Naive thymus-derived CD4-positive, alpha-beta T cell (primary cell): ENCODE measurements at places on chromosomes 4 and X.

DNA sequence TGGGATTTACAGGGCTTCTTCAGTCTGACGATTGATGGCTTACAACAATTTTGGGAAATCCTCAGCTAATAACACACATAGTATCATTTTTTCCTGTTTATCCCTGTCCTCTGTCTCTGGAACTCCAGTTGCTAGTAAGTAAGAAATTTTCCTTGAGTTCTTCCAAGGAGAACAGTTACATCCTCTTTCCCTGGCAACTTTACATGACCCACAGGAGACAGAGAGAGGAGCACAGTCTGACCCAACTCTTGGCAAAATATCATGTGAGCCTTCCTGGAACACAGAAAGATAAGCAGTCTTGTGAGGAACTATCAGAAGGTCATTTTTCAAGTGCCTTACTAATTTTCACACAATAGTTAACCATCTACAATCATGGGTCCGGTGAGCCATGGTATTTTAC lies 578.7 kb upstream of the PABPC4L start:
- no peak for DNase-seq

- no peak for DNase-seq
Observed at GRCh38 chrX:103776546-103776945, at the start of gene PLP1. TSS of gene PLP1 (plus strand) at chrX:103776840. CDS start at chrX:103776996, 156 bp downstream.

DNA sequence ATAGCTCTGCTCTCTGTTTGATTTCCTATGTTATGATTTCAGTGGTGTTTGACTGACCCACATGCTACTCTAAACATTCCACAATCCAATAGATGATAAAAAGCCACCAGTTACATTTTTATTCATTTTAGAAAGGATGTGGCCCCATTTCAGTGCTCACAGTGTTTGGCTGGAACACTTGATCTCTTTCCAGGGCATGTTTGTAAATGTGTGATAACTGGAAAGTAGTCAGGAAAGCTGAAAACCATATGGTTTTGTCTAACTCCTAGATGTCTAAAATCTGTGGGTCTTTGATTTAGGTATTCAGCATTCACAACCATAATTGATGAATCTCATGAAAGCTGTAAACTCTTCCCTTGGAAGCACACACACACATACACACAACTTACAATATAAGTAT lies 904.9 kb upstream of the AGA start:
- no peak for DNase-seq

DNA sequence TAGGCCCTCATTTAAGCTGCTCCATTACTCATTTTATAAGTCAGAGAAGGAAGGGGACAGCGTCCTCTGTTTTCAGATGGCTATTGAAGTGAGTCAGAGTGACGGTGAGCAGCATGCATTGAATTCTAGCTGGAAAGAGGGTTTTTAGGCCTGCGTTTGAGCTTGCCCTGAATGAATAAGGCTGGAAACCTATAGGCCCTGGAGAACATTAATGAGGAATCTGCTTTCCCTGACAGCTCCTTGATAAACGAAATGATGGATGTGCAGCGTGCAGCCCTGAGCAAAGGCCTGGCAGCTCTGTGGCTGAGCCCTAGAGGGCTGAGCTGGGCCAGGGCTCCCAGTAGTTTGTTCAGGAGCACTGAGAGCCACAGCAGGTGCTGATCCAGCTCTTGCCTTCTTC lies 33.4 kb downstream of the TBL1X start:
- no peak for DNase-seq

GRCh38 chr4:42122237-42122636 lies 30.2 kb downstream of the BEND4 start:
- DNase-seq = no peak

DNA sequence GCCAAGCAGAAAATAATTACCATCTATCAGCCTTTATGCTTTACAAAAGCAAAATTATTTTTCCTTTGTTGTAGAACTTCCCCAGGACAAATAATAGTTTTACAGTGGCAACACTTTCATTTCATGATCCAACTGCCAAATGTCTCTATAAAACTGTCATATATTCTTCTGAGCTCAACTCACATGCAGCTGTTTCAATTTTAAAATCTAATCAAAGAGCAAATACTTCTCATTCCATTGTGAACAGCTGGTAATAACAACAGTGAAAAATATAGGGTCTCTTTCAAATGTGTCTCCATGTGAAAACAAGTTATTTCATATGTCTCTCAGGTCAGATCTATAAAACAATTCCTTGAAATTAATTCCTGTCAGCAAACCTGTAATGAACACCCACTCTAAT lies 270.6 kb upstream of the SLC7A11 start:
- no peak for DNase-seq
